Fibroblast of the aortic adventitia (primary cell): ENCODE measurements at places on chromosomes 4 and X. TPM values are rescaled to one million over a fixed set of nuclear protein-coding genes. Genes with fewer than 3 reads are reported as not detected.

DNA sequence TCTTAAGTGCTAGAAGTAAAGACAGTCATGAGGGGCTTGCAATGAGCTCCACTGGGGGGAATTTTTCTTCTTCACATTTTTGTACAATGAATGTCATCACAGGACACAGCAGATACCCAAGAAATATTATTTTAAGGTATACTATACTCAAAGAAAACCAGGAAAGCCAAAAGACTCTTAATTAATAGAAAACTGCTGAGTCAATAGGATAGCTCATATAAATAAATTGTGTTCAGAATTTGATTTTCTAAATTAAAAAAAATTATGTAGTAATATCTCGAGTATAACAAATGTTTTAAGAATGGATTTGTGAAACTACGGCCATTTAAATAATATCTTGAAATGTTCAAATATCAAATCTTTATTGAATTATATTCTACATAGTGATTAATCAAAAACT lies 25.7 kb upstream of the CXCL8 start:
- DNase-seq: no peak

DNA sequence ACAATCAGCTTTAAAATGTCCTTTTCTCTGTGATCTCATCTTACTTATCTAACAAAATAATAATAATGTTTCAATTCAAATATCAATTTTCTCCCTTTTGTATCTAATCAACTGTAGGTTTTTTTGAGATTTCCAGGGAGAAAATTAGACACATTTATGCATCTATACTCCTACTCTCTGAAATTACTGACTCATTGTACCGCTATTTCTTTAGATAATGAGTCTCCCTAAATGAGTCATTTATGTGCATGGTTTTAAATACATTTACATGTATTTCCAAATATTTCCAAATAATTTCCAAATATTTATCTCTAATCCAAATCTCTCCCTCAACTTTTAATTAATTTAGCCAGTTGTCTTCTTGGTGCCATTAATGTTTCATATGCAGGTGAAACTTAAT lies 621.0 kb downstream of the TECRL start:
- DNase-seq: no peak

DNA sequence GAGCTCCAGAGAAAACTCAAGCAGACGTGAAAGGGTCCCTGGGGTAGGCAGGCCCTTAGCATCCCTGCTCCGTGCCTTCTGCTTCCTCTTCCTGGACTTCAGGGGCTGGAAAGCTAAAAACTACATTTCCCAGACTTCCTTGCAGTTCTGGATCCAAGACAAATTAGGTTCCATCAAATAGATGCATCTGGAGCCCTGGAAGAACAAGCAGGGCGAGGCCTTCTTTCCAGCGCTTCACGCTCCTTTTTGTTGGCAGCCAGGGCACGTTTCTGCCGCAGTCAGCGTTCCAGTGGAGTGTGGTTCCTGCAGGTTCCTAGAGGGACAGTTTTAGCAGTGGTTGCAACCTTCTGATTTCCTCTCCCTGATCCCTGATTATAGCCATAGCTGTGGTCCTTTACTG lies 53.6 kb upstream of the MSX1 start:
- no peak for DNase-seq

GRCh38 chrX:9369802-9370291 lies 95.0 kb upstream of the TBL1X start:
- DNase-seq: no peak

GRCh38 chrX:30483996-30484395 lies 93.6 kb downstream of the TASL start:
- DNase-seq: no peak

- DNase-seq: peak; percentile 88
Observed at GRCh38 chr4:37648084-37648817, 37.9 kb downstream of the RELL1 start.

- DNase-seq: no peak
Observed at GRCh38 chrX:117400839-117401238, 715.8 kb downstream of the KLHL13 start.

DNA sequence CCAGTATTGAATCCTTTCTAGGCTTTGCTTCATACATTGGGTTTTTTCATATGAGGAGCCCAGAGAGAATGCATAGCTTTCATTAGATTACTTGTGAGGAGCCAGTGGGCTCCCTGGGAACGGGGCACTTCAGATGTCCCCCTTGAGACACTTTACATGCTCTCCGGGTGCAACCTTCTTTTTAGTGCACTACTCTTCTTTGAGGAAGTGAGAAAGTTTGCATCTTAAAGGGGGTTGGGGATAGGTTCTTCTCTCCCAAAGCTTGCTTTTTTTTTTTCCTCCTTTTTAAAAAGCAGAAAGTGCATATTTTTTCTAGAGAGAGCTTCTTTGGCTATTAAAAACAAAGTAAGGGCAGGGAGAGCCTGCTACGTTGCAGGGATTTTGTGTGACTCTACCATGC lies 4.3 kb downstream of the HADH start:
- DNase-seq: no peak

GRCh38 chr4:113232194-113232593 lies 182.7 kb downstream of the ANK2 start:
- DNase-seq: peak; percentile 2

GRCh38 chr4:25769251-25769650 lies 93.5 kb downstream of the SEL1L3 start:
- peak; percentile 63 for DNase-seq

- peak; percentile 60 for DNase-seq
Observed at GRCh38 chr4:72974694-72975487, 94.6 kb downstream of the COX18 start.

- no peak for DNase-seq
Observed at GRCh38 chr4:1627417-1628313, 56.4 kb downstream of the FAM53A start.

DNA sequence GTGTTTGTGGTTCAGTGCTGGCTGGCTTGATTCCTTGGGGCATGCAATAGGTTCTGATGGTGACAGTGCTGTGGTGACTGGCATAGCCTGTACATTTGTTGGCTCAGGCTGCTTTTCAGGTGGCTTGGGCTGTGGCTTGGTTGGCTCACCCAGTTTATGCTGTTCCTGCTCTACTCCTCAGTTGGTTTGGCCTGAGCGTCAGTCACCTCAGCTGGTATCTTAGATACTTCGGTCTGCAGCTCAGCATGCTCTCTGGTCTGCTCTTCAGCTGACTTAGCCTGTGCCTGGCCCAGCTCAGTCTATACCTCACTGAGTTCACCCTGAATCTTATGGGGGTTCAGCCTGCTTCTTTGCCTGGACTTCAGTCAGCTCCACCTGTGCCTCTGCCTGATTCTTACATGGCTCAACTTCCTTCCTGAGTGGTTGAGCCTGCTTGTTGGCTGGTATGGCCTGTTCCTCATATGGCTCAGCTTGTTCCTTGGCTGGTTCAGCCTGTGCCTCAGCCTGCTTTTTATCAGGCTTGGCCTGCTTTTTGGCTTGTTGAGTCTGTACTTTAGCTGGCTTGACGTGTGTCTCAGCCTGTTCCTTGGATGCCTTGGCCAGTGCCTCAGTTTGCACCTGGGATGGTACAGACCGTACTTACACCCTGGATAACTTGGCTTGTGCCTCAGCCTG lies 170.6 kb downstream of the MSN start:
- no peak for DNase-seq

DNA sequence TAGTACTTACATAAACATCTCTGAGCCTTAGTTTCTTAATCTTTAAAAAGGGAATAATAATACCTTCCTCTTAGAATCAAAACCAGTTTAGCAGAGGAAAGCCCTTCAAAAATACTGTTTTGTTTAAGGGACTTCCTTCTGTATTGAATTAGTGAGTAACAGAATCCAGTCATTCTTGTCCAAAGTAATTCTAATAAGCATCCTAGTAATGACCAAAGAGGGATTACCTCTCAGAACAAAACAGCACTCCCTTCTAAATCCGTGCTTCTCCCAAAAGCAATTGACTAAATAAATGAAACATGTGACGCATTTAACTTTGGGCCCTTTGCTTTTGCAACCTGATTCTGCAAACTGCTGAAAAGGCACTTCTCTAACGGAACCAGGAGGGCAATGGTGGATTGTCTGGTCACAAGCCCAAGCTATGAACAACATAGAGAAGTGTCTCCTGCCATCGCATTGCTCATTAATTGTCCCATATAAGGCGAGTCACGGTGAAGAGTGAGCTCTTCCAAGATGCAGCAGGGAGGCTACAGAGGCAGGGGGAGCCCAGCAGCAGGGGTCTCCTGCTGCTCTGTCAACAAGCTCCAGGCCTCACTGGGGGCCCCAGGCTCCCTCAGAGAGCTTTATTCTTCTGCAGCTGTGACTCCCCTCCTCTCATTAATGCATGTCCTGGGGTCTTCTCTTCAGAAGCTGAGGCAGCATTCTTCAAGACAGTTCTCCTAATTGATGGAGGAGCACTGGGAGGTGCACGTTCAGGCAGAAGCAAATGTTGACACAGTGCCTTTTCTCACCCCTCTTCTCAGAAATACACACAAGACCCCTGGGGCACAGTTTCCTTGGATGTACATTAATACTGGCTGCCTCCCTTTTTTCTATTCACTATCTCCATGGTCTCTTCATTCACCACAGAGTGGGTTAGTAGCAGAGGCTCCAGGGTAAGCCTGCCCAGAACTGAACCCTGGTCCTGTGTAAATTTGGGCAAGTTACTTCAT lies 419.6 kb upstream of the RASGEF1B start:
- DNase-seq: no peak

- DNase-seq: no peak
Observed at GRCh38 chr4:133152831-133153481, 3.9 kb downstream of the PCDH10 start.

GRCh38 chr4:150679765-150680343 lies 97.9 kb downstream of the MAB21L2 start:
- no peak for DNase-seq

GRCh38 chrX:2692221-2693112 lies 1.4 kb downstream of the CD99 start:
- peak; percentile 79 for DNase-seq

DNA sequence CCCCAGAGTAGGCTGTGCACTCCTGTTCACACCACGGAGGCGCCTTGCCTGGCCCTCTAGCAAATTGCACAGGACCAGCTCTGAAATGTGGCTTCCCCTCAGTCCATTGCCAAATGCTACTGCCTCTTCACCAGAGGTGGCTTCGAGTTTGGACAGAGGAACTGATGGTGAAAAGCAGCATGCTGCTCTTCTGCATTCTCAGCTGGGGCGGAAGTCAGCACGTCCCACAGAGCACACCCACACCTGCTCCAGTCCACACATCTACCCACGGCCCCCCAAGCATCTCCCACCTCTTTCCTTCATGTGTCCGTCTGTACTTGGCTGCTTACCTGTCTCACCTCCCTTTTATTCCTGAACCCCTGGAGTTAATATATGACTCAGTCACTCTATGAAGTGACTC lies 43.5 kb downstream of the LRP2BP start:
- no peak for DNase-seq

GRCh38 chr4:163697121-163697520 lies 202.6 kb downstream of the TMA16 start:
- DNase-seq: no peak

GRCh38 chrX:13808865-13809264 lies 8.0 kb downstream of the GPM6B start:
- peak; percentile 25 for DNase-seq

GRCh38 chr4:96827086-96827485 lies 987.2 kb downstream of the PDHA2 start:
- no peak for DNase-seq

- peak; percentile 7 for DNase-seq
Observed at GRCh38 chr4:48129307-48130014, 4.6 kb downstream of the TXK start.

DNA sequence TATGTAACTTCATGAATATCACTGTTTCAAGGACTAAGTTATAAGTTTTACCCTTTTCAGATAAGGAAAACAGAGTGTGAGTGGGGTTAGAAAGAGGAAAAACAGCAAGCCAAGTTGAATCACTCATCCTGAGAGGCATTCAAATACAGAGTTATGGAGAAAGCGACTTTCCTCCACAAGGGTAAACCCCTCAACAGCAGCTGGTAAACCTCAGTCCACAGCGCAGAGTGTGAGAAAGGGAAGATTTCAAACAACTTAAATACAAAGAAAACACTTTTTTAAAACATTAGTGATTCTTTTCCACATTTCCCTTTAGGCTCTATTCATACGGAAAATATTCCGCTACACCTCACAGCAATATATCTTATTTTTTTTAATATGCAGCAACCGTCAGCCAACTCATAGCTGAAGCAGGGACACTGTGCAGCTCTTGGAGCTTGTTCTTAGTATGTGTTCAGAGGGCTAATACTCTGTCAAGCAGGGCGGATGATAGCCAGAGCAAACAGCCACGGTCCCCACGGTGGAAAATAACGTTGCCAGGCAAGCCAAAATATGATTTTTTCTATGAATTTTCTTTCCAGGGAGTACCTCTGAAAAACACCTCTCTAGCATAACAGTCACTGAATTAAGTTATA lies 488.9 kb upstream of the FAT1 start:
- no peak for DNase-seq

- DNase-seq: no peak
Observed at GRCh38 chrX:1587161-1587560, 4.2 kb upstream of the AKAP17A start.

DNA sequence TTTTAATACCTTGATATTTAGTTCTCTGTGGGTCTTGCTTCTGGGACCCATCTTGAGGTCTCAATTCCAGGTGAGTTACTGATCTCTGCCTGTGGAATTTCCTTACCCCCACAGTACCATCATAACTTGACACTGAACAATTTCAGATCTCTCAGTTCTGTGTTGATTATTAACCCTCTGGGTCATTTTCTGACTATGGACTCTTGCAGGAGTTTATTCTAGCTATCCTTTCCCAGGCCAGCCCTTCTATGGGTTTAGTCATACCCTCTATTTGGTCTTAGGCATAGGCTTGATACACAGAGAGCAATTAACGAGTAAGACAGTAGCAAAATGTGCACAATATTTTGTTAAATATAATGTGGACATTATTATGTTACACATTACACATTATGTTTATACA lies 3.7 kb upstream of the SPARCL1 start:
- no peak for DNase-seq

RAB40A gene
- total RNA-seq: 0.27 and 0.57 TPM in 2 replicates

NDP gene
- total RNA-seq: 0.41 and 2.9 TPM in 2 replicates

GRPR gene
- total RNA-seq: not detected in 2 replicates

AFP gene
- total RNA-seq: 0.90 TPM in 1 of 2 replicates, not detected in the other

KLF8 gene
- total RNA-seq: 0.90 and 1.8 TPM in 2 replicates

CETN2 gene
- total RNA-seq: 65.7 and 209 TPM in 2 replicates

UGT2B17 gene
- total RNA-seq: not detected in 2 replicates

RPS6KA6 gene
- 4.2 and 7.0 TPM in 2 replicates for total RNA-seq

HGFAC gene
- total RNA-seq: not detected in 2 replicates

TAF9B gene
- 20.8 and 61.5 TPM in 2 replicates for total RNA-seq

GAB3 gene
- total RNA-seq: 1.2 and 4.2 TPM in 2 replicates

TCEAL7 gene
- 52.5 and 86.3 TPM in 2 replicates for total RNA-seq

FGF13 gene
- 5.6 and 26.5 TPM in 2 replicates for total RNA-seq

ODAPH gene
- not detected in 2 replicates for total RNA-seq

NXF2B gene
- total RNA-seq: not detected in 2 replicates

PFKFB1 gene
- 0.09 TPM in 1 of 2 replicates, not detected in the other for total RNA-seq
